ENCODE measurements at places on chromosomes 4 and X. TPM values are rescaled to one million over a fixed set of nuclear protein-coding genes. Genes with fewer than 3 reads are reported as not detected.

The MGAT4D gene
- not detected for total RNA-seq

DNA sequence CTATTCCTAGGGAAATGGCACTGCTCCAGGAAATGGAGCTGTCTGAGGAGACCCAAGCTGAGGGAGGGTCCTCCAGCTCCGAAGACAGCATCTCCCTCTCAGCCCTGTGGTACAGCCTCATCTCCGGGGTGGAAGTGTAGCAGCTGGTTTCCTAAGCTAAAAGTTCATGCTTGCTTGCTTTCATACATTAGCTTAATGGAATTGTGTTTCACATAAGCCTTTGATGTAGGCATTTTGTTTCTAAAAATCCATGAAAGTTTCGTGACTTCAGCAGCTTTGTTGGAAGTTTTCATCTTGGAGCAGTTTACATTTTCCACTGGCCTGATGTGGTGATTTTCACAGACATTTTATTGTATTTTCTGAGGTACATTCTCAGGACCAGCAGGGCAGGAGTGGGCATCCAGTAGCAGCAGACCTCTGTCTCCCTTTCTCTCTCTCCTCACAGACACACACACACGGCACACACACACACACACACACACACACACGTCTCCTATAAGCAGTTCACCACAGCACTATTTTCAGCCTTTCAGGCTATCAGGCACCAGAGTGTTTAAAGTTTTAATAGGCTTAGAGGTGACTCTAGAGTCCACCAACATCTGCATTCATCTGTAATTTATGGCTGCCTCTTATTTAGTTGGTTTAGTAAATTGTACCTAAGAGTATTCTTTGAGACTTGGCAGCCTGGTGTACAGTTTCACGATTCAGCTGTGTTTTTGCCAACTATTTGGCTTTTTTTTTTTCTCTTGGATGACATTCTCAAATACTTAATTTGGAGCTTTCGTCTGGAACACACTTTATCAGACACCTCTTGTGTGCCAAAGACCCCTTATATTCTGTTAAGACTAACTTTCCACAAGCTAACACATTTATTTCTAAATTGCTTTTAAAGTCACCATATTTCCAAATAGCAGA is 225.8 kb upstream of the SFRP2 start:
- DNase-seq, result no peak

GRCh38 chr4:25109511-25109910 is 50.7 kb downstream of the SEPSECS start:
- no peak for DNase-seq

DNA sequence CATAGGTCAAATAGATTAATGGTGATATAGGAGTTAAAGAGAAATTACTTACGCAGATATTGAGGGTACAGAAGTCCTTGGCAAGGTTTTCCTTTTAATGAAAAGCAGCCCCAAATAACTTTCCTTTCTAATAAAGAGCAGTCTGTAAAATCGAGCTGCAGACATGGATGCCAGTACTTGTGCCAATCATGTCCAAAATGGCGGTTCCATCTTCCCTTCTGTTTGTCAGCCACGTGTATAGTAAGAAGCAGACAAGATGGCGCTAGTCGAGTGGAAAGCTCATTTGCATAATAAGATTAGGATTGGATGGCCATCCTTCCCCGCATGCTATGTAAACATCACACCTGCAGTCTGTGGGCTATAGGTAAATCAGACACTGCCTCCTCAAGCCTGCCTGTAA is 68.5 kb downstream of the FGFBP1 start:
- DNase-seq, result no peak

The FAAH2 gene
- total RNA-seq, result 13.9 TPM

The SUPT20HL2 gene
- not detected for total RNA-seq

DNA sequence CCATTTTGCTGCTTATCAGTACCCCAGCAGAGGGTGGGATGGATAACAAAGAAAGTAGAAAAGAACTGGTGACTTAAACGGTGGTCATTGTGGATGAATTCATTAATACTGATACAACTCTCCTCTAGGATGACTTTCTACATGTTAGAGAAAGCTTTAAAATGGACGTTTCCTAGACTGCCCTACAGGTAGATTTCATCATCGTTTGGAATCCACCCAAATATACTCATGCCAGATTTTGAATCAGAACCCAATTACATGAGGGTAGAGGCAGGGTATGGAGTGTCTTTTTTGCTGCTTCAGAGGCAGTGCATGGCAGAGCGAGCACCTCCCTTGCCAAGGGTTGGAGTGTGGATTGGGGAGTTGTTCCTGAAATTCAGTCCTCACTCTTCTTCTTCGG is 13.3 kb upstream of the ANTXR2 start:
- no peak for DNase-seq

DNA sequence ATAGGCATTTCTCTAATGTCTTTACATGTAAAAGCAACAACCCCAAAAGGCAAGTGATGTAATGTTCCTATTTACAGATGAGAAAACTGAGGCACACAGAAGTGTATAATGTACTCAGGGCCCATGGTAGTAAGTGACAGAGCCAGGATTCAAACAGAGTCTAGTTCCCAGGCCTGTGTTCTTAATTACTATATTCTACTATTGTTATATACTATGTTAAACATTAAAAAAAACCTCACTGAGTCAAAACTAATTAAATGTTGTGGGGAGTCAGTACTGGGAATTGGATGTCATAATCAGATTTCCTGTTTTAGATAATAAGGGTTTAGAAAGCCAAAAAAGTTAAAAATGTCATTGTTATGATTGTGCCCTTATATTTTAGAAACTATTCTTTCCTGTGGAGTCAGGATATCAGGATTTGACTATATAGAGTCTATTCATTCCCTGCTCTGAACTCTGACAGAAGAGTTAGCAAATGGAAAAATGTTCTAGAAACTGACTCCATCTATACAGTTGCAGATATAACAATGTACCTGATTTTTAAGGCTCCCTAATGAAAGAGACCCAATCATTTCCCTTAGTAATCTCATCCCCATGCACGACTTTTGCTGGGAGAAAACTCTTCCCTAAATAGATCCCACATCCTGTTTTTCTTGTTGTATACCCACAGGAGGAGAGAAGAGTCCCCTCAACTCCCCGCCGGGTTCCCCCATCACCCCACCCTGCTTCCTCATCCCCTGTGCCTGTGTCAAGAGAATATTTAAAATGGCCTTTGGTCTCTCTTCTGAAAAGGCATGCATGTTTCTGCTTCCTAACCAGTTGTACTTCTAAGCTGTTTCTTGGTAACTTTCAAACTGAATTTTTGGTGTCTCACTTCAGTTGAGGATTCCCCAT is 69.7 kb downstream of the REELD1 start:
- DNase-seq, result no peak

GRCh38 chr4:165991325-165992180 is 118.5 kb downstream of the TLL1 start:
- DNase-seq, result no peak

DNA sequence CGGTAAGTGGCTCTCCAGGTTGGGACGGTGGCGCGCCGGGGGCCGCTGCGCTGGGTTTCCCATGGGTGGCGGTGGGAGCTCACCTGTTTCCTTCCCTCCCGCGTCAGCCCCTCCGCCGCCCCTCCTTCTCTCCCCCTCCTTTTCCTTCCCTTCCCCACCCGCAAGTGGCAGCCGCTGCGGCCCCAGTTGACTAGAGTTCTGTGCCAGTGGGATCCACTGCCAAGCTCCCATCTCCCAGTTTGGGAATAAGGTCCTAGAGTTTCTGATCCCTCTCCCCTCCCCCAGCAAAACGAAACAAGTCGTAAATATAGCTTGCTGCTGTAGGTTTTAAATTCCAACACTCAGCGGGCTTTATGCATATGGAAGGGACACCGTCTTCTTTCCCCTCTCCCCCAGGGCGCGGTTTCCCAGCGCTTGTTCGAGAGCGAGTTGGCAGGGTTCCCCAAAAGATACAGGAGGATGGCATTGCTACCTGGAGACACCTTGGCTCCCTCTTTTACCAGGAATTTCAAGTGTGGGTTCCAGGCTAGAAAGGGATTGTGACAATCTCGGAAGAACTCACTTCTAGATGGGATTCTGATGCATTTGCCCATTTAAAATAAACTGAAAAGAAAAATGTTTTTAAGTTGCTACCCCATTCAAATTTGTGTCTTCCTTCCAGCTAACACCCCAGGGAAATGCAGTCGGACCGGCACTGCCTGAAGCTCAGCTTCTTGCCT is 1.2 kb downstream of the TLL1 start:
- DNase-seq, result no peak

DNA sequence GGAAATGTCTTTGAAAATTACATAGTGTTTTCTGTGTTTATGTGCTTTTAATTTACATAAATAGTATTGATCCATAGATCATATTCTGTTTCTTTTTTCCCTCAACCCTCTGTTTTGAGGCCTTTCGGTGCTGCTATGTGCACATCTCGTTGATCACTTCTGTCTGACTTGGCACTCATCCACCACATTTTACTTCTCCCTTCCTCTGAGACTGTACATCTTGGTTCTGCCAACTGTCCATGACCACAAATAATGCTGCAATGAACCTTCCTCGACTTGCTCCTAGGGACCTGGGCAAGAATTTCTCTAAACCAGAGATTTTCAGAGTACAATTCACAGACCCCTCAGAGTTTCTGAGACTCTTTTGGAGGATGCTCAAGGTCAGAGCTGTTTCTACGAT is 74.4 kb downstream of the RTL5 start:
- no peak for DNase-seq

- DNase-seq, result no peak
Measured at GRCh38 chrX:114959729-114960128, 57.7 kb downstream of the IL13RA2 start.

- DNase-seq, result no peak
Measured at GRCh38 chr4:26493461-26493860, 3.2 kb upstream of the CCKAR start.

- DNase-seq, result no peak
Measured at GRCh38 chr4:84631573-84631972, 48.6 kb downstream of the CDS1 start.

The GRIA2 gene
- total RNA-seq, result 0.28 TPM

DNA sequence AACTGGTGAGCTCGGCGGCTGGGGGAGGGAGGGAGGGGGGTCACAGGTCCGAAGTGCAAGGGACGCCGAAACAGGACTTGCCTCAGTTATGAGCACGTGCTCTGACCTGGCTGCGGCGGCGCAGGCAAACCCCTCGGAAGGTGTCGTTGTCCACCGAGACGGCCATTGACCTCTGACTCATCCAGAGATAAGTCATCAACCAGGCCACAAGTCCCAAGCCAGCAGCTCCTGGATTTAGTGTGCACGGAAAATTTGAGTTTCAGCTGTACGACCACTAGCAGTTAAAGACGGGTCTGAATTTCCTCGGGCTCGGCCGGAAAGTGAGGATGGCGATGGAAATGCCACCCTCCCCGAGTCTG is 674 bp downstream of the SH3D19 start:
- peak; percentile 70 for DNase-seq

- no peak for DNase-seq
Measured at GRCh38 chr4:8435656-8436121, 4.8 kb downstream of the ACOX3 start.

The MAGEC1 gene
- not detected for total RNA-seq

- no peak for DNase-seq
Measured at GRCh38 chrX:120286733-120287512, 24.3 kb downstream of the TMEM255A start.

GRCh38 chrX:53088136-53088974 is 5.6 kb upstream of the KANTR start:
- DNase-seq, result peak; percentile 52

The PTPN13 gene
- 3.2 TPM for total RNA-seq

DNA sequence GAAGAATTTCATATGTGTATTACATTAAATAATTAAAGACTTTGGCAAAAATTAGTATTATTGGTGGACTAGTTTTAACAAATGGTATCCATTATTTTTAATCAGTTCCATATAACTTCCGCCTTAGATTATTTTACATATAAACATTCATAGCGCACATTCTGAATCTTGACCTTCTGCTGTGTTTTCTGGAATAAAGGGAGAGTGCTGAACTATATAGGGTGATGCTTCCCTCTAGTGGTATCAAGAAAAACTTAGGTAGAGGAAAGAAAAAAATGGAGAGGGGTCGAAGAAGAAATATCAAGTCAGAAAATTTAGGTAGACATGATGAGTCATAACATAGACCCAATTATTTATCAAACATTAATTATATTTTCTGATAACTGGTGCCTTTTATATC is 155.6 kb upstream of the PACRGL start:
- DNase-seq, result no peak

The UCP1 gene
- total RNA-seq, result not detected

DNA sequence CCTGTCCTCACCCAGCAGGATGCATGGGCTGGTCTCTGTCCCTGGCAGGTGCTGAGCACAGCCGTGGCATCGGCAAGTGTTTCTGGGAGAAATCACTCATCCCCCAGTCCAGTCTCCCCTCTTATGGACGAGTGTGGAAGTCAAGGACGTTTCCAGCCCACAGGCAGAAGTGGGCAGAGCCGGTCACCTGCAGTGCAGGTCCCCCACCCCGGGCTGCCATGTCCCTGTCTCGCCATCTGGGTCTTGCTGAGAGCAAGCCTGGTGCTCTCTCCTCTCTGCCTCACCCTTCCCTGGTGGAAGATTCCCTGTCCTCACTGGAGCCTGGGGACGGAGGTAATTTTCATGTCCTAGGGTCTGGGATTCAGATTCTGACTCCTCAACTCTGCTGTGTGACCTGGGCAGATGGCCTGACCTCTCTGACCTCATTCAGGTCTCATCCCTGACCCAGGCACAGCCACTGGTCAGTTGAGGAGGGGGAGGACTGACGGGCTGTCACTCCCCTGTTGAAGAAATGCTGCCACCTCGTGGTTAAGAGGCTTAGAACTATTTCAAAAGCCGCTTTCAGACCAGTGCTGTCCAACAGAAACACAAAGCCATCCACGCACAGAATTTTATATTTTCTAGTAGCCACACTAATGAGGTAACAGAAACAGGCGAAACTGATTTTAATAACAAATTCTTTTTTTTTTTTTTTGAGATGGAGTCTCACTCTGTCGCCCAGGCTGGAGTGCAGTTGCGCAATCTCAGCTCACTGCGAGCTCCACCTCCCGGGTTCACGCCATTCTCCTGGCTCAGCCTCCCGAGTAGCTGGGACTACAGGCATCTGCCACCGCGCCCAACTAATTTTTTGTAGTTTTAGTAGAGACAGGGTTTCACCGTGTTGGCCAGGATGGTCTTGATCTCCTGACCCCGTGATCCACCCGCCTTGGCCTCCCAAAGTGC is 1.8 kb downstream of the CPZ start:
- no peak for DNase-seq

DNA sequence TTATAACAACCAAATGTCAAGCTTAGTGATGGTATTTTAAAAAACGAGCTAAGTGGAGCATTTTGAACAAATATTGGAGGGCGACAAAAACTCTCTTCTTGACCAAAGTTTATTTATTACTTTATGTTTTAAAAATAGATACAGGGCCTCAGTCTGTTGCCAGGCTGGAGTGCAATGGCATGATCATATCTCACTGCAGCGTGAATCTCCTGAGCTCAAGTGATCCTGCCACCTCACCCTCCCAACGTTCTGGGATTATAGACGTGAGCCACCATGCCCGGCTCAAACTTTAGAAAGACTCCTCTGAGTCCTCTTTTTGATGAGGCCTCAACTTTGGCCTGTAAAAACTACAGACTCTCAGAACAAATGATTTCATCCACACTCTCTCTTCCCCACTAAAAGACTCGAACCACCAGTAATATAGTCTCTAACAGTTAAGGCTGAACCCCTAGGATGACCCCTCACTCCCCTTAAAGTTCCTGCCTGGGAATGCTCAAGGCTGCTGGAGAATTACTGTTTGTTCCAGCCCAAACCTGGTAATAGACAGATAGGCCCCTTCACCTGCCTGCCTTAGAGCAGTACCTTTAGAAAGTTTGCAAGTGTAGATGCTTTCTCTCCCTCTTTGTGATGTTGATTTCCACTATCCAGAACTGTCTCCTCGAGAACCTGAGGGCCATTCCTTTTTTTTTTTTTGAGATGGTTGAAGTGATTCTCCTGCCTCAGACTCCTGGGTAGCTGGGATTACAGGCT is 55.3 kb upstream of the HPSE start:
- DNase-seq, result no peak

GRCh38 chr4:3605491-3605890 is 73.3 kb upstream of the LRPAP1 start:
- DNase-seq, result no peak

All from liver (tissue), 10 donors.